ENCODE measurements at places on chromosomes 2 and 18.
A peak's percentile ranks its signal among the peaks of the same experiment; 100 is the strongest.

- DNase-seq: peak; percentile 25
Measured at GRCh38 chr2:38301340-38301968, 75.6 kb downstream of the ATL2 start.

GRCh38 chr2:128805237-128805636 is 486.6 kb upstream of the HS6ST1 start:
- no peak for DNase-seq

GRCh38 chr2:140248623-140249022 is 1468.4 kb upstream of the NXPH2 start:
- DNase-seq: no peak

DNA sequence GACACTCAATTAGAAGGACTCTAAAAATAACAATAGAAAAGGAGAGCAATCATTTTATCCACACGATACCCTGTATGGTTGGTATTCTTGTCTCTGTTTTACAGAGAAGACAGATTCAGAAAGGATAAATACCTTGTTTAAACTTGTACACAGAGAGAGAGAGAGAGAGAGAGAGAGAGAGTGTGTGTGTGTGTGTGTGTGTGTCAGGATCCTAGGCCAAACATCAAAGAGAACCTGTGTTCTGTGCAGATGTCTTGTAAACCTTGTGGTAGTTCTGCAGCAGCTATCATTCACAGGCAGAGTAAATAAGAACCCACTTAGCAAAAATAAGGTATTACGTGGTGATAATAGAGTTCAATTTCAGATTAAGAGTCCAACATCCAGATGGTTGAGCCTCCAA is 4.3 kb upstream of the CRIM1 start:
- no peak for DNase-seq

- DNase-seq: no peak
Measured at GRCh38 chr18:30334781-30335180, 707.8 kb downstream of the DSC3 start.

DNA sequence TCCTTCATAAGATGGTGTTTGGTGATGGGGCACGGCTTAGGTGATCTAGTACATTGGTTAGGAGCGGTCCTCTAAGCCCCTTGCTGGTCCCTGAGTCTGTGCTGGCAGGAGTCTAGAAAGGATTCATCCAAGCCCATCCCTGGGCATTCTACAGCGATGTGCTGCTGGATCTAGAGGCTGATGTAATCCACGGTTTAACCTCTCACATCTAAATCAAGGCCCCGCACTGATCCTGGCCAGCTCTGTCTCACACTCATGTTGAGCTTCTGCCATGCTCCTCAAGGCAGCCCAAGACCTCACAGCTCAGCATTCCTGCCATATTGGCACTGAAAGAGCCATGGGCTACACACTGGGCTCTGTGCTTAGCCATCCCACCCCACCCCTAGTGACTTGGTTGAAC is 664.8 kb downstream of the STK39 start:
- DNase-seq: no peak

- no peak for DNase-seq
Measured at GRCh38 chr2:239155806-239156480, 244.9 kb downstream of the HDAC4 start.

GRCh38 chr18:47981320-47981719 is 50.9 kb upstream of the SMAD2 start:
- no peak for DNase-seq

GRCh38 chr2:227500301-227500630 is 28.3 kb downstream of the AGFG1 start:
- DNase-seq: no peak

GRCh38 chr2:102387763-102388546 is 32.4 kb downstream of the IL18R1 start:
- DNase-seq: no peak

- no peak for DNase-seq
Measured at GRCh38 chr2:201859949-201860348, 53.6 kb downstream of the CDK15 start.

- DNase-seq: no peak
Measured at GRCh38 chr18:58157237-58157636, 113.2 kb downstream of the NEDD4L start.

GRCh38 chr2:28348921-28349320 is 43.7 kb upstream of the FOSL2 start:
- DNase-seq: no peak

DNA sequence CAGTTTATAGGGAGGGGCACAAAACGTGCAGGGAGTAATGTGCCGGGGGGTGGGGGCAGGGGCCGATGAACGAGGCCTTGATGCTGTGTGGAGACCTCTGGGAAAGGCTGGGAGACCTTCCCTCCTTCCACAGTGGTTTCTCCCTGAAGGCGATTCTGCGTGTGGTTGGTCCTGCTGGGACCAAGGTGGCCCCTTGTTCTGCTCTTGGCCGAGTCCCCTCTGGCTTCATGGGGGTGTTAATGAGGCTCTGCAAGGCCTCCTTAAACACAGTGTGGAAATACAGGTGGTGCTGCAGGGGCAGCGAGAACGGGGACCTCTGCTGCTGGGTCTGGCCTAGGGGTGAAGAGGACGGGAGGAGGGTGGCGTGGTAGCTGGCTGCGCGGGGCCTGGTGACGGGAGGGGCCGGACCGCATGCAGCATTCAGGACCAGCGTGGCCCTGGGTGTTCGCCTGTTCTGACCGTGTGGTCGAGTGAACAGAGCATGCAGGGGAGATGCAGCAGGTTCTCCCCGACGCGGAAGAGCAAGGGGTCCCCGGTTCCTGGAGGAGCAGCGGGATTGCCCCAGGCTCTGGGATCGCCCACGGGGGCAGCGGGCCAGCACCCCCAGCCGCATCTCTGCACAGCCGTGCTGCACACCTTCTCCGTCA is 42.1 kb upstream of the KCNG2 start:
- DNase-seq: no peak

DNA sequence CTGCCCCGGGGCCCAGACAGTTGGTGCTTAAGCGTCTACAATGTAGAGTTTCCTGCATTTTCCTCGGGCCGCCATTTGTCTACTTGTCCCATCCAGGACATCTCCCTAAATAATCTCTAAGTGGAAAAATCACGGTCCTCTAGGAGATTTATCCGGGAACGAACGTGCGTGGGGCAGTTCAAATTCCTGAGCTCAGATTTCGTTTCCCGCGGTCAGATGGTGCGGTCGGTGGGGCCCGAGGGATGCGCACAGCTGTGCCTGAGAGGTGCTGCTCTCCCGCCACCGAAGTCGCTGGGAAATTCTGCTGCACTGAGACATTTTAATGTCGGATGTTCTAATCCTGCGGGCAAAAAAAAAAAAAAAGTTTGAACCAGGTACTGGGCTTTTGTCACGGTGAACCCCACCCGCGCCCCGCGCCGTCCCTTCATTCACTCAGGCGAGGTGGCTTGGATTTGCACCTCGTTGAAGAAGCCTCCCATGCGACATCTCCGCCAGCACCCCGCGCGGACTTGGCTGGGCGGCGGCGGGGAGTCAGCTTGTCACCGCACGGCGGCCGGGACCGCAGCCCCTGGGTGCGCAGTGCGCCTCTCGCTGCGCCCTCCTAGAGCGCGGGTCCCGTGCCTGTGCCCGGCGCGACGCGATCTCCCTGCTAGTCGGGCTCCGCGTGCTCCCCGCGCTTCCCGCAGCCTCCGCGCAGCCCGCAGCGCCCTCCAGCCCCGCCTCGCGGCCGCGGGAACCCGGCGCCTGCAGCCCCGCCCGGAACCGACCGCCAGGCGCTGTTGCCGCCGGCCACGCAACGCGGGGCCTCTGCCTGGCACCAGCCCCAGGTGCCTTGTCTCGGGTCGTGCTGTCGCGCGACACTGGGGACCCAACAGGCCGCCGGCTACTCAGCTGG is 191.9 kb upstream of the TCF4 start:
- DNase-seq: peak; percentile 81

DNA sequence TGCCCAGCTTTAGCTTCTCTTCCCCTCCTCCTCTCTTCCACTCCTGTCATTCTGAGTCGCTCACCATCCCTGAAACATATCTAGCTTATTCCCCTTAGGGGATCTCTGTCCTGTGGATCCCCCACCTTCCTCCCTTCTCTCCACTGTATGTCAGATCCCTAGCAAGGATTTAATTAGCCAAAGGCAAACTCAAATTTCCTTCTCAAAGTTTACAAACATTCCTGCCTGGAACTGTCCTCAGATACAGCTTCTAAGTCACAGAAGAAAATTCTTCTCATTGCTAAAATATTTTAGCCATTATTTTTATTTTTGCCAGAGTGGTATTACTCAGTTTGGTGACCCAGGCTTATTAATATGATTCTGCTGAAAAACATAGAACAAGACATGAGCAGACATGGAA is 315.3 kb downstream of the CYP26B1 start:
- DNase-seq: no peak

DNA sequence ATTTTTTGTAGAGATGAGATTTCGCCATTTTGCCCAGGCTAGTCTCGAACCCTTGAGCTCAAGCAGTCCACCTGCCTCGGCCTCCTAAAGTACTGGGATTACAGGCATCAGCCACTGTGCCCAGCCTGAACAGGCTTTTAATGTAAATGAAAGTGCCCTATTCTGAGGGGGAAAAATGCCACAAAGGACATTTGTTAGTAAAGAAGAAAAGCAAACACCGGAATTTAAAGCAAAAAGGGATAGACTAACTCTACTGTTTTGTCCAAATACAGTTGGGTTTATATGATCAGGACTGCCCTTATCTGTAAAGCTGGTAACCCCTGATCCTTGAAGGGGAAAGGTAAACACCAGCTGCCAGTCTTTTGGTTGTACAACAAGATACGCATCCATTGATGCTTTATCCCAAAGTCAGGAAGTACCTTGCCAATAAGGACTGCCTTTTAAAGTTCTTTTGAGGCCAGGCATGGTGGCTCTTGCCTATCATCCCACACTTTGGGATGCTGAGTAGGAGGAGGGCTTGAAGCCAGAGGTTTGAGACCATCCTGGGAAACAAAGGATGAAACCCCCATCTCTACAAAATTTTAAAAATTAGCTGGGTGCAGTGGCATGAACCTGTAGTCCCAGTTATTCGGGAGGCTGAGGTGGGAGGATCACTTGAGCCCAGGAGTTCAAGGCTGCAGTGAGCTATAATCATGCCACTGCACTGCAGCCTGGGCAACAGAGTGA is 13.1 kb downstream of the CLEC4F start:
- no peak for DNase-seq

DNA sequence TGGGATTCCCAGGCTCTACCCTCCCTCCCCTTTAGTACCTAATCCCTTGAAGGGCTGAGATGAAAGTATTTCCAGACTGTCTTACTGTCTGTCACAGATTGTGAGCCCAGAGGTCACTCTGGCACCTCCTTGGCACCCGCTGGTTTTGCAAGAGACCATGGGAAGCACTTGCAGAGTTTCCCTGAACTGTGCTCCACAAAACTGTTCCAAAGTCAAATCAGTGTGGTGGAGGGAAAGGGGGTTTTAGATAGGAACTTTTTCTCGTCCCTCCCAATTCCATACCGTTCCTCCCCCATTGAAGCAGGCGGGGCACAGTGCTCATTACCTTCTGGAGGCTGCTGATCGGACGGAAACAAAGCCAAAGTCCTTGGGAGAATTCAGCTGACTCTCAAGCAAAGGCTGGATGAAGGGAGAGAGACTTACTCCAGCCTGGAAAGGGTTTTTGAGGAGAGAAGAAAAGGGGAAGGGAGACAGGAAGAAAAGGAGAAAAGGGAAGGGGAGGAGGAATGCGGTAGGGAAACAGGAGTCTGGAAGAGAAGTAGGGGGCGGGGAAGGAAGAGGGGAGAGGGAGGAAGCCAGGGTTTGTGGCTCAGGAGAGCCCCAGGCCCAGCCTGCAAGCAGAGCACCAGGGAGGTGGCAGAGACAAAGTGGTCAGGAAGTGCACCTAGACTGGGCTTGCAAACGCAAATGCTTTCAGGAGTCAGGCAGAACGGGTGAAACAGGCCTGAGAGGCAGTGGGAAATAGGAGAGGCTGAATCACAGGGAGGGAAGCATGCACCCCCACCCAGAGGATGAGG is 88.4 kb upstream of the SP3 start:
- DNase-seq: no peak

DNA sequence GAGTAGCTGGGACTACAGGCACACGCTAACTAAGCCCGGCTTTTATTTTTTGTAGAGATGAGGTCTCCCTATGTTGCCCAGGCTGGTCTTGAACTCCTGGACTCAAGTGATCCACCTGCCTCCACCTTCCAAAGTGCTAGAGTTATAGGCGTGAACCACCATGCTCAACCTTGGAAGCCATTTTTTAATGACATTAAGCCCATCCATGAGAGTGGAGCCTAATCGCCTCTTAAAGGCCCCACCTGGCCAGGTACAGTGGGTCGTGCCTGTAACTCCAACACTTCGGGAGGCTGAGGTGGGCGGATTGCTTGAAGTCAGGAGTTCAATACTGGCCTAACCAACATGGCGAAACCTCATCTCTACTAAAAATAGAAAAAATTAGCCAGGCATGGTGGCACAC is 41.6 kb upstream of the TFCP2L1 start:
- DNase-seq: no peak

DNA sequence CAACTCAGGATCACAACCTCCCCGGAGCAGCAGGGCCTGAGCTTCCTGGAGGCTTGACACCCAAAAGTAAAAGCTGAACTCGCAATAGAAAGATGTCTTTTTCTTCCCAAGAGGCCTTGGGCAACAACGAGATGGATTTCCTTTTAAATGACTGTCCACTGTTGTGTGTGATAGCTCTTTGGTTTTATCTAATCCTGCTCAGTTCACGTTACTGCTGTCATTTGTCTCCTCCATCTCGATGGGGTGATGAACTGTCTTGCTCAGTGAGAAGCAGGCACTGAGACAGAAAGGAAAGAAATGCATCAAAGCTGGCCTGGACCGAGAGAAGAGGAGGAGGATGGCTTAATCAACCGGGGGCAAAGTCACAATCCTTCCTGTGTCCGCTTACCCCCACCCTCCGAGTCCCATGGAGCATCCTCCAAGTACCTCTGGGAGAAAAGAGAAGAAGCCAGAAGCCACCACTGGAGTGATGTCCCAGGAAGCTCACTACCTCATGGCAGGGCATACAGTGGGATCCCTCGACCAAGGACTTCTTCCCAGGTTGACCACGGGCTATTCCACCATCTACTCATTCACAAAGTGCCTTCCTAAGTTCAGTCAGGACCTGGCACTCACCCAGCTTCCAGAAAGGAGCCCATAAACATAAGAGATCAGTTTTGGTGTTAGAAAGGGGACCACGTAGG is 68.5 kb downstream of the GALNT14 start:
- DNase-seq: no peak

- DNase-seq: no peak
Measured at GRCh38 chr2:43097644-43098408, 128.6 kb downstream of the ZFP36L2 start.

- no peak for DNase-seq
Measured at GRCh38 chr2:172204309-172204708, 101.6 kb upstream of the DLX2 start.

GRCh38 chr2:235311044-235311443 is 182.8 kb upstream of the AGAP1 start:
- DNase-seq: no peak

- DNase-seq: no peak
Measured at GRCh38 chr18:75112186-75113096, 96.5 kb downstream of the PTGR3 start.
